ENCODE measurements at places on chromosomes 1 and 21.

DNA sequence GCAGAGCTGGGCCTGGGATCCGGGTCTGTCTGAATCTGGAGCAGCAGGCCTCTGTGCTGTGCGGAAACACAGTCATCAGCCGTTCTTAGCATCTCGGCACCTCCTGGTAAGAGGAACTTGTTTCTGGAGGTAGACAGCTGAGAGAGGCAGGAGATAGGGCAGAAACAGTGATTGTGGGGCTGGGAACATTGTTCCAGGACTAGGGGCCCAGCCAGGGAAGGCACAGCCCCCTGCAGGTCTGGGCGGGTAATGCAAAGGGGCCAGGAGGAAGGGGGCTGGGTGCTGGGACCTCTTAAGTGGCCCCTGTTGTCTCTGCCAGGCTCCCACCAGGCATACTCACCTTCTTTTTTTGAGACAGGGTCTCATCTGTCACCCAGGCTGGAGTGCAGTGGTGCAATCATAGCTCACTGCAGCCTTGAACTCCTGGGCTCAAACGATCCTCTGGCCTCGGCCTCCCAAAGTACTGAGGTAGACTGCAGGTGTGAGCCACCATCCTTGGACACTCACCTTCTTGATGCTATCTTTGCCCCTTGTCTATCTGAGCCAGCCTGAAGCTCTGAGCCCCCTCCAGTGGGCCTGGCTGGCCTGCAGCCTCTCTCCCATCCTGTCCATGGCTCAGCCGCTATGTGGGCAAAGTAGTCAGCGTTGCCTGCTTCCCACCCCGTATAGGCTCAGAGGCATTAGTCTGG is 134.3 kb upstream of the ZBTB40 start:
- DNase-seq: no peak

DNA sequence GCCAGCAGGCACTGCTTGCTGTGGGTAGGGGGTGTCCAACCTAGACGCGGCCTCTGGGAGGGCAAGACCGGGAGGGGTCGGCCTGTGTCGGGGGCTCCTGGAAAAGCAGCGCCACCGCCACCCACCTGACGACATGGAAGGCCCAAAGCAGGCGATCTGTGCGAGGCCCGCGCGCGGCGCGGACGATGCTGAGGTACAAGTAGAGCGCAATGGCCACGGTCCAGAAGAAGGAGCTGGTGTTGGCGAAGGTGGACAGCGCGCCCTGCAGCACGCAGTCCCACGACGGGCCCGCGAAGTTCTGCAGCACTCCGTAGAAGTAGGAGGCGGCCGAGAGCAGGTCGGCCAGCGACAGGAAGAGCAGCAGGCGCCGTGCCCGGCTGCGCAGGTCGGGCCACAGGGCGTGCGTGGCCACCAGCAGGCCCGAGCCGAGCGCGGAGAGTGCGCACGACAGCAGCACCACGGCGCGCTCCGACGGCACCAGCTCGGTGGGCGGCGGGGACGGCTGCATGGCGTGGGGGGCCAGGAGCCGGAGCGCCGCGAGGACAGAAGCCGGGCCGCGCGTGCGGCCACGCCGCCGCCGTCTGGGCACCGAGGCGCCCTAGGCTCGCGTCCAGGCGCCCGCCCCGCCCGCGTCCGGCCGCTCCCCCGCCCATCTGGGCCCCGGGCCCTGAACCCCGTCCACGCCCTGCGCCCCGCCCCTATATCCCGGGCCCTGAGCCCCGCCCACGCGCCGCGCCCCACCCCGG is at the start of gene GPR157:
GPR157 (minus strand) TSS at position 583 of the 746 bp plus-strand sequence; CDS start at position 508, 75 bp downstream.
- peak; percentile 66 for DNase-seq

DNA sequence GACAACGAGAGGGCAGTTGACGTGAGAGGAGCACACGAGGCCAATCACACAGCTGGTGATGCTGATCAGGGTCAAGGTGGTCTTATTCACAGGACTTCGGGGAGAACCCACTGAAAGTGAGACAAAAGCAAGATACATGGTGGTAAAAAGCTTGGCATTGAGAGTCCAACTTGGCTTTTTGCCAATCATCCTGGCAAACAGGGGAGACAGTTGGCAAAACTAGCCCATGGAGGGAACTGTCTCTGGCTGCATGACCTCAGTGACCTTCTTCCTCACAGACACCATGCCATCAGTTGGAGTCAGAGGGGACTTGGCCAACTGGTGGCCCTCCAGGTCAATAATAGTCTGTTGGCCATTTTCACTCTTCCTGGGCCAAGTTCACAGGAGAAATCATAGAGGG is 139.9 kb downstream of the ASTN1 start:
- DNase-seq: no peak

DNA sequence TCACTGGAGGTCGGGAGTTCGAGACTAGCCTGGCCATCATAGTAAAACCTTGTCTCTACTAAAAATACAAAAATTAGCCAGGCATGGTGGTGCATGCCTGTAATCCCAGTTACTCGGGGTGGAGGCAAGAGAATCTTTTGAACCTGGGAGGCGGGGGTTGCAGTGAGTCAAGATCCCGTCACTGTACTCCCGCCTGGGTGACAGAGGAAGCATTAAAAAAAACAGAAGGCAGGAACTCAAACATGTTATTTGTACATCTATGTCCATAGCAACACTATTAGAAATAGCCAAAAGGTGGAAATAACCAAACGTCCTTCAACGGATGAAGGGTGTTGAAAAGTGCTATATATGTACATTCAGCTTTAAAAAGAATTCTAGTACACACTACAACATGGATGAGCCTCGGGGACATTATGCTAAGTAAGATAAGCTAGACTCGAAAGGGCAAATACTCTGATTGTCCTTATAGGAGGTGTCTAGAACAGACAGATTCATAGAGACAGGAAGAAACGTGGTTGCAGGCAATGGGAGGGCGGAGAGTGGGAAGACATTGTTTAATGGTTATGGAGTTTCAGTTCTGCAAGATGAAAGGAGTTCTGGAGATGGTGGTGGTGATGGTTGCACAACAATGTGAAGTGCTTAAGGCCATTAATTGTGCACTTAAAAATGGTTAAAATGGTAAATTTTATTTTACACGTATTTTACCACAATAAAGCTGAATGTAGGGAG is 19.2 kb downstream of the NLRP3 start:
- DNase-seq: no peak

All from stimulated activated CD4-positive, alpha-beta T cell treated with anti-CD3 and anti-CD28 coated beads, TNF-alpha, amount 100 ng/mL, for 1 hour (primary cell).